ENCODE measurements at places on chromosomes 12 and 14.

DNA sequence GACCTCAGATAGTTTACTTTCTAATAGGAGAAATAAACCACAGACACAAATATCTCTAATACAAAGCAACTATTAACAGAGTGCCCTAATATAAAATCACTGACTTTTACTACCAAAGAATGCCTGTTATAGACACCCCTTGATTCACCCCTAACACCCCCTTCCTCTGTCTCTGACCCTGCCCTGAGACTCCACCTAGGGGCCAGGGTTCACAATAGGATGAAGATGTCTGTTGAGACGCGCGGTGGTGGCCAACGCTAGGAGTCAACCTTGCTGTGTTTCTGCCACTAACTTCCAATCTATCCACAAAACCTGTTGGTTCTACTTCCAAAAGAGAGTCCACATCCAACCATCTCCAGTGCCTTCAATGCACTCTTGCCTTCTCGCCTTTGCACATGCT lies 10.9 kb upstream of the TC2N start:
- DNase-seq = no peak

- DNase-seq = peak; percentile 66
Observed at GRCh38 chr14:22886500-22887259, 3.7 kb downstream of the REM2 start.

DNA sequence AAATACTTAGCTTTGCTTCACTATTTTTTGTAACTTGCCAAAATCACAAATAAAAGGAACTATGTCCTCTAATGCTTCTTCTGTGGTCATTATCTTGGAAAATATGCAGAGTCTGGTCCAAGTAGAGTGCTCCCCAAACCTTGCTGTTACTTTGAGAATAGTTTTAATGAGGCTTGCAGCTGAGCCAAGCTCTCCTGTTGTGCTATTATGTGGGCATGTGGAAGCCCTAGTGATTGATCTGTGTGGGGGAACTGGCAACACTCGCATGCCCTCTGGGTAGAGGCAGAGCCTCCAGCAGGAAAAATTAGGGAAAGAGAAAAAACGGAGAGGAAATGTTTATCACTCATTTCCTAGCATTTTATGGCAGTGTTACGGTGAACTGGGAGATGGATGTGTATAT lies 473.1 kb downstream of the EGLN3 start:
- DNase-seq = no peak

DNA sequence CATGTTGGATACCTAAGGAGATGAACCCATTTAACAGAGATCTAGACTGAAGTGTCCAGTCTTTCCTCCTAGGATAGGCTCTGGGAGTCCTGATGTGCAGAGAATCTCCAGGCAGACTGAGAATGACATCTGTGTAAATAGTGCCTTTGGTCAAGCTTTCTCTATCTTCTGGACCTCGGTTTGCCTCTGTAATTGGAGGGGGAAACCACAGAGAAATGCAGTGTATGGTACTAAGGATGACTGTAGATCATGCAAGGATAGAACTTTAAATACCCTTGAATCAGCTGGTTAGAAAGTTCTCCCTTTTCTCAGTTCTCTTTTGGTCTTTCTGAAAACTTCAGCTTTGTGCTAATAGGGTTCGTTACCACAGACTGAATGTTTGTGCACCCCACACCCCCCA lies 112.2 kb downstream of the PTPN11 start:
- DNase-seq = no peak

DNA sequence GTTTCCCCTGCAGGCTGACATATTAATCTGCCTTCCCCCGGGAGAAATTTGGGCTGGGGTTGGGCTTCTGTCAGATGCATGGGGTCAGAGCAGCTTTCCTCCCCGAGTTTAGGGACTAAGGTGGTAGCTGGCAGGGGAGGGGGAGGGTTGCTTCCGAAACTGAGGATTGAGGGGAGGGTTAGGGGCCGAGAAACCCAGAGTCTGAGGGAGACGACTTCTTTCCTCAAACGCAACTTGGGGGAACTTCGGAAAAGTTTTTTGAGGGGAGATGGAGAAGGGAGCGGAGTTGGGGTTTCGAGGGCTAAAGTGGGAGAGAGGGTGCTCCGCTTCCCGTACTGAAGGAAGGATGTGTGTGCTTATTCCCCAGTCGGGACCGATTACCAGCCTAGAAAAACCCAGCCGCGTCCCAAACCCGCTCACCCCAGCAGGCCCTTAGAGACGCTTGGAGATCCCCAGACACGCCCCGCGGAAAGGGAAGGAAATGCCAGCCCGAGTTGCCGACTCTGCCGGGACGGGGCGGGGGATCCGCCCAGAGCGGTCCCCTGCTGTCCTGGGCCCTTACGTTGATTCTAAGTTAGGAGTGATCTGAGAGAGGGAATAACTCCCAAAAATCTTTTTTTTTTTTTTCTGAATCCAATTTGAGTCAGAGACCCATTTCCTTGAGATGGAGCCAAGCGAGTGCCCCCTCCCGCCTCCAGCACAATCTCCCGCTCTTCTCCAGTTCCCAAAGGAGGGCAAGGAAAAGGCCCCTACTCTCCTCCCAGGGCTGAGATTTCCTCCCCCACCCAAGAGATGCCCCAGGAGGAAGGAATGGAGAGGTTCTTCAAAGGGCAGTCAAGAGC lies 61.9 kb downstream of the SMUG1 start:
- no peak for DNase-seq

- no peak for DNase-seq
Observed at GRCh38 chr12:120817559-120818330, 86.4 kb downstream of the SPPL3 start.

- DNase-seq = no peak
Observed at GRCh38 chr12:27013611-27014084, 536 bp downstream of the TM7SF3 start.

DNA sequence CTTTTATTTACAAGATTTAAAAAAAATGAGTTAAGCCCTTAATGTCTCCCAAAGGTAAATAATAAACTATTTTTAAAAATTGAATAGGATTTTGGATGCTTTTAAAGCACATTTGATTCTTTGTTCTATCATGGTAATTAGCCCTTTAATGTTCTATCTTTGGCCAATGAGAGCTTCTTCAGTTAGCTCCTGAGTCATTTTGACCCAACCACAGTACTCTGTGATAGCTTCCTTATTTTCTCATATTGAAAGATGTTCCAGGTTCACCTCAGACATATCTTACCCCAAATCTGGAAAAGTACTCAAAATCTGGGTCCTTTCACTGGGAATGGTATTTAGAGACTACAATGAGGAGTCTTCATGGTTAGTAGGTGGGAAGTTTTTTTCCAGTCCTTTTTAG lies 98.0 kb downstream of the MYRFL start:
- no peak for DNase-seq

GRCh38 chr14:87060405-87060804 lies 932.6 kb downstream of the GALC start:
- no peak for DNase-seq

DNA sequence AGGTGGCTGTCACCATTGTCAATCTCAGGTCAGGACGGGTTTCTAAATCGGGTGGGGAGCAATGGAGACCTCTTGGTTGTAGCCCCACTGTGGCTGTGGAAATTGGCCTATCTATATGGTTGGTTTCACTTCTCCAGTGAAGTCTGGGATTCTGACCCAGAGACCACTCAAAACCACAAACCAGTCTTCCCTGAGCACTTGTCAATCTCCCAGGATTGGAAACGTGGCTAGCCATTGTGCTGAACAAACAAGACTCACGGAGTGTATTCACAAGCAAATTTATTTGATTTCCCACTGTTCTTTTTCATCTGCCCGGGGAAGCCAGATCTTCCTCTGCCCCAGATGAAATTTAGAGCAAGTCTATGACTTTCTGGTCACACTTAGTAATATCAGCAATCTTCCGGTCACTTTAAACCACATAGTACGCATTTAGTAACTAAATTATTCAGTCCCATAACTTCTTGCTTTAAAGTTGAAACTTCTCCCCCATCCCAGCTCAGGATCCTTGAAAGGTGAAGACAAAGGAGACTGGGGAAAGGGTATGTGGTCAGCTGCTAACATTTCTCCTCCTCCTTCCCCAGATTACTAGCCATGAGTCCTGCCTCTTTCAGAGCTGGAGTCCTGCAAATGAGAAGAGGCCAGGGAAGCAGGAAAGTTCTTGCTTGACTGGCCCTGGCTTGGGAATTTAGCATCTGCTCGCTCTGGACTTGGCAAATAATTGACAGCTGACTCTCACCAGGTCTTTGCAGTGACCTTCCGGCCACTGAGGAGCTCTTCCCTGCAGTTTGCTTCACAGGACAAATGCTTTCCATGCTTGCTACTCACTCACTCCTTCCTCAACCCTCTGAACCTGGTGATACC lies 123.2 kb upstream of the MAX start:
- no peak for DNase-seq

DNA sequence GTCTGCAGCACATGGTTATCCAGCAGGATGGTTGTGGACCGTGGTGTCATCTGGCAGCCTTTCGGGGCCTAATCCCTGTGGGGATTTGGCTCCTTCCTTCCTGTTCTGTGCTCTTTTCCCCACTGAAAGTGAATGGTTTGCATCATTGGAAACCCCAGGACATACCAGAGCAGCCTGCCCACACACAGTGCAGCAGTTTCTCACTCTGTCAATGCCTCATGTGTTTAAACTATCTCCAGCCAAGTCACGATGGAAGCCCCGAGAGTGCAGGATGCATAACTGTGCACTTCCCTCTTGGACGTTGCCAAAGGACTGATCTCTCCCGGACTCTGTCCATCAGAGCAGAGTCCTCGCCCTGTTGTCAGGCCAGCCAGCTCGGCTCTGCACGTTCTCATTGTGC lies 29.0 kb upstream of the AMN start:
- no peak for DNase-seq
